ENCODE measurements at places on chromosomes 3 and 15.
A peak's percentile ranks its signal among the peaks of the same experiment; 100 is the strongest.

DNA sequence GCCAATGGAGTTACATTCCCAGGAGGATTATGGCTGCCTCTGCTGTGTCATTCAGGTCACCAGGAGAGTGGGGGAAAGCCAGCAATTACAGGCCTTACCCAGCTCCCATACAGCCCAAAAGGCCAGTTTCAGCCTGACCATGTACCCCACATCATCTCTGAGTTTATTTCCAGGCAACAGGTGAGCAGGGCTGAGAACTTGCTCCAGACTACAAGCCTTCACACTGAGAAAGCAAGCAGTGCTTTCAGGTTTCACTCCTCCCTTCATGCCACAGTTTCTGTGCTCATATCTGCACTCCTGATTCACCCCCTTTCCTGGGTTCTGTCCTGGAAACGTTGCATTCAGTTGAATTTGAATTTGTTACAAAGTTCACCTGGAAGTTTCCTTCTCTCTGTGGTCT is 68.1 kb upstream of the ABI3BP start:
- no peak for DNase-seq

GRCh38 chr3:38805004-38805403 is 11.0 kb downstream of the SCN10A start:
- DNase-seq: no peak

DNA sequence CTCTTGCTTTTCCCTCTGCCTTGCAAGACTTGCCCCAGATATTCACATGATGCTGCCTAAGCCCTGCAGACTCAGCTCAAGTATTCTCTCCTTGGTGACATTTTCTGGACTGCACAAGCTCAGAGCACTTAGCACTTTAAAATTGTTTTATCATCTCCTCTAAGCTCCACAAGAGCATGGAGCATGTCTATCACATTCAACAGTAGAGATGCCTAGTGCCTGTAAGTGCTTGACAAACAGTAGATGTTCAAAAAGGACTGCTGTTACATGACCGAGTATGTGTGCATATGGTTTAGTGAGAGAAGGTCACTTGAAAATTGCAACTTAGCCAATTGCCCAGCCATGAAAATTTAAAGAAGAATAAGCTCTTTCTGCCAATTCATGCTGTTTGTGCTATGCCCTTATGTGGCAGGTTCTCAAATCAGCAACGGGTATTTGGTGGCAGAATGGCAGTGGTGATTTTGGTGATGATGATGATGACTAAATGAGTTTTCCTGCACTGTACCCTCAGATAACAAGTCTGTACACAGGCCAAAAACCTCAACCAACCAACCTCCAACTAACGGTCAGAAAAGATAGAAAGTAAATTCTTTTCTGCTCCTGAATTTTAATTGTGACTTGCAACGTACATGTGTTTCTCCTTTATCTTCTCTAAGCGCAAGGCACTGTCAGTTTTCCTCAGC is 647.2 kb upstream of the UBE2E2 start:
- no peak for DNase-seq

DNA sequence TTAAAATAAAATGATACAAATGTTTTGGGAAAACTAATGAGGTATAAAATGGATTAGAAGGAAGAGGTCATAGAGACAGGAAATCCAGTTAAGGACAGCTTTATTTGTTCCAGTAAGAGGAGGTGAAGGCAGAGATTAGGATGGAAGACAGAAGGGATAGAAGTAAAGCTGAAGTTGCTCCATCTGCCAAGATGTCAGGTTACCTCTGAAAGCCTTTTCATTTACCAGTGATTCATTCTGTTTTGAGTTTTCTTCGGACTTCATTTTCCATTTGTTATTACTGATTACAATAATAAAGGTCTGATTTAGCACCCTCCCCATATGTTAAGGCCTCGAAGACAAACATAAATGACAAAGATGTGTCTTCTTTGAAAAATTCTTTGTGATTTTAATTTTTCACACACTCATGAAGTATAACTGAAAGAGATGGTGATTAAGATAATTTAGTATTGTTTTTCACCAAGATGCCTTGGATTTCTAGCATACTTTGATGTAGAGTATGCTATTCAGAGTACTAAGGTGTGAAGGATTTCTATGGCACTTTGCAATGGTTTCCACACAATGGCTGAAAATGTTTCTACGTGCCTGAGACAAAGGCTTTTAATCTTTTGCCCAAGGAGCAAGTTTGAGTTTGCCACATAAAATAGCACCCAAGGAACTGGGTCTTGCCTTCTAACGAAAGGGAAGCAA is 75.4 kb upstream of the PLAAT1 start:
- DNase-seq: no peak

DNA sequence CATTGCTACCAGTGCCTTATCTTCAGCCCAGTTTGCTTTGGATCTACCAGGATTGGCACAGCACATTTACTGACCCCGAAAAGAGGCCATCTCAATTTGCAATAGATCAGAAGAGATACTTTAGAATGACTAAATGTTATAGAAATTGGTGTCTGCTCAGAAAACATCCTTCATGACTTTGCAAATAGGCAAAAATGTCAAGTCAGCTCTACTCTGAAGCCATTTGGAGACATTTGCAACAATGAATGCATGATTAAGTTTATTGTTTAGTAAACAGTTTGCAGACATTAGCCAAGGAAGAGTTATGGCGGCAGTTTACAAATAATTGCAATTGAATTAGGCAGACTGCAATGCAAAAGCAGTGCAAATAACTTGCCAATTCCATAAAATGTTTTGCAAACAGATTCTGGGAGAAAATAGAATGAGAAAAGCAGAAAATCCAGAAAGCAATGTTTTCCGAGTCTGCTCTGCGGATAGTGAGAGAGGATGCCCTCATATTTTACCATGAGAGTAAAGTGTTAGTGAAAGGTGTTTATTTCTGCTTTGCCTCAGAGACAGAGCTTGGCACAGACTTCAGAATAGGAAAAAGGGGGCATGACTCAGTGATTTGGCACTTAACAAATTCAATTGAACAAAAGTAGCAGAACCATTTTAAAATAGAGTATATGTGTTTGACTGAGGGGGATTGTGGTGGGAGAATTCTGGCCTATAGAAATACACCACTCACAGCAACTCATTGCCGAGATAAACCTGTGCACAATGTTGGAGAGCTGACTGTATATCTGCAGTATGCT is 334.9 kb upstream of the NR2F2 start:
- DNase-seq: no peak

- no peak for DNase-seq
These were observed 109.2 kb downstream of the EPHB1 start for GRCh38 chr3:134904241-134904771.

- DNase-seq: no peak
These were observed 522 bp downstream of the PDZRN3 start for GRCh38 chr3:73624017-73624820.

GRCh38 chr15:74405823-74406222 is 27.9 kb downstream of the SEMA7A start:
- no peak for DNase-seq

- DNase-seq: no peak
These were observed 49.8 kb downstream of the BDH1 start for GRCh38 chr3:197505796-197506548.

- no peak for DNase-seq
These were observed 24.9 kb downstream of the ERC2 start for GRCh38 chr3:56443372-56443771.

- no peak for DNase-seq
These were observed 177.9 kb upstream of the C2CD4B start for GRCh38 chr15:62342959-62343358.

GRCh38 chr15:79644091-79644490 is 212.0 kb downstream of the MINAR1 start:
- DNase-seq: no peak

GRCh38 chr15:85766001-85766831 is 28.5 kb downstream of the KLHL25 start:
- no peak for DNase-seq

- DNase-seq: no peak
These were observed 518.2 kb downstream of the CADM2 start for GRCh38 chr3:85476891-85477495.

GRCh38 chr15:47484059-47484458 is 233.2 kb upstream of the SEMA6D start:
- no peak for DNase-seq

DNA sequence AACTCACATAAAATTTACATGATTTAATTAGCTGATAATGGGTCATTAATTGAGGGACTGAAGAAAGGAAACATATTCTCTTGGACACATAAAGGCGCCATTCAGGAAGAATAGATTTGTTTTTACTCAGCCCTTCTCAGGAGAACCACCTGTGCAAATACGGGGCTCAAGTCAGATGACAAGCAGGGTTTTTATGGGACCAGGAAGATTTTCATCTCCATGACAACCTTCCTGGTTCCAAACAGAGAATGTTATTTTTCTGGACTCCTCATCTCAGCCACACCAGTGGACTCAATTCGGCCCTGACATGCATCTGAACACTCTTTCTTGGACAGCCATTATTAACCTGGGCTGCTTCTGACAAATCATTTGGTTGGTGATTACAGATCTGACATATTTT is 120.5 kb downstream of the PDZRN3 start:
- no peak for DNase-seq

- DNase-seq: no peak
These were observed 478.0 kb upstream of the ARRDC4 start for GRCh38 chr15:97482521-97482920.

GRCh38 chr3:10518506-10519150 is 13.2 kb upstream of the ATP2B2 start:
- no peak for DNase-seq

DNA sequence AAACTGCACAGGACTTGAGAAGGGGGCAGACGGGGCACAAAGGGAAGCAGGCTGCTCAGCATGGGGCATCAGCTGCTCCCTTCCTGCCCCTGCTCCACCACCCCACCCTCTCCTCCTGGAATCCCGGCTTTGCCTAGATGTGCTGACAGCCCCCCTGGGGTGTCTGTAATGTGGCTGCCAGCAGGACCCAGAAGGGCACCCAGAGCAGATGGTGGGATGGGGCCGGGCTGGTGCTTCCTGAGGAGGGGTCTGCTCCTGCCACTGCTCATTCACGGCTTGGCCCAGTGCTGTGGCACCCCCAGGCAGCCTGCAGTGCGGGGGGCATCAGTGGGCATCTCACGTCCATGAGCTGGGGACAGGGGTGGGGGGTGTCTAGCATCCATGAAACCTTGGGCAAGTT is 10.2 kb downstream of the H1-8 start:
- no peak for DNase-seq

GRCh38 chr15:64685230-64685888 is 90.0 kb downstream of the RBPMS2 start:
- DNase-seq: no peak

DNA sequence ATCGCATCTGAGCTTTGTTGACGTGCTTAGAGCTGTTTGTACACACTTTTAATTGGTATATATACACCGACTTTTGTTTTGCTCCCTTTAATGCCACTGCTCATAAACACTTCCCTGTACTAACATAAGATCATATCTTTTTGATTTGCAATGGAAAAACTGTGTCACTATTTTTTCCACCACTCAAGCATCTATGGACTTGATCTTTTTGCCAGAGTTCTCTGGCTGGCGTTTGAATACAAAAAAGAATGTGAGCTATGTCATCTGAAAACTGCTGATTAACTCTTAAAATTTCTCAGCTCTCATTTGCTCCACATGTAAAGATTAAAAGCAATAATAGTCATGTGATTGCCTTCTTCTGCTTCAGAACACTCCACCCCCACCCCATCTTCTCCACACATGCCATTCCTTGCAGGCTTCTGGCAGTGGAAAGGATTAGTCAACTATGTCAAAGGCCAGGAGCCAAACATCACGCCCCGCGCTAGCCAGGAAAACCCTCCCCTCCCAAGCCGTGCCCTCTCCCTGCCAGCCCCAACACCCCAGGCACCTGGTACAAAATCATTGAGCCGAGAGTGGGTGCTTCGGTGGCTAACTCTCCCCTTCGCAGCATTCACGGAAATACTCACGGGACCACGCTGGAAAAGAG is 123.4 kb upstream of the MEF2A start:
- no peak for DNase-seq

GRCh38 chr3:39408493-39409372 is 2.2 kb downstream of the RPSA start:
- peak; percentile 37 for DNase-seq

GRCh38 chr3:46566040-46566641 is at the start of gene LRRC2:
Gene LRRC2 (minus strand): TSS chr3:46566302. CDS start chr3:46551591, 14,711 bp downstream.
- no peak for DNase-seq

DNA sequence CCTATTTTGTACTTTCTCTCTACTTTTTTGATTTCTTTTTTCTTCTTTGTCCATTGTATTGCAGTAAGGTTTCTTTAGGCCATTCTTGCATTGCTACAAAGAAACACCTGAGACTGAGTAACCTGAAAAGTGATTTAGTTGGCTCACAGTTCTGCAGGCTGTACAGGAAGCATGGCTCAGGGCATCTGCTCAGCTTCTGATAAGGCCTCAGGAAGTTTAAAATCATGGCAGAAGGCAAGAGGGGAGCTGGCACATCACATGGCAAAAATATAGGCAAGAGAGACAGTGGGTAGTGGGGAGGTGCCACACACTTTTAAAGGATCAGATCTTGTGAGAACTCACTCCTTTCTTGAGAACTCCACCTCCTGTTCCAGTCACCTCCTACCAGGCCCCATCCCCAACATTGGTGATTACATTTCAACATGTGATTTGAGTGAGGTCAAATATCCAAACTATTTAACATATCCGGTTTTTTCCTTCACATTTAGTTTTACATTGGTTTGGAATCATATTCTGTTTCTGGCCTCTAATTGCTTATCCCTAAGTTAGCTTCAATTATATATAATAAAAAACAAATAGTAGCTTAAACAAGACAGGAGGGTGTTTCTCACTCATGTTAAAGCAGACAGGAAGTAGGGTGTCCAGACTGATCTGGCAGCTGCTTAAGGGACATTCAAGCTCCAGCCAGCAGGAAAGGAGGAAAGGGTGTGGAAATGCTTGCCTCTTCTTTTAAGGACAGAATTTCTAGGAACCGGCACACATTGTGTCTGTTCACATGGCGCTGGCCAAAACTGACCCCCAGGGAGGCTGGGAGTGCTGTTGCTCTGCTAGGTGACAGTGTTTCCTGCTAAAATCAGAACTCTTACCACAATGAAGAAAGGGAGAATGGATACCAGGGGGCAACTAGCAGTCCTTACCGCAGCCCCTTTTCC is 28.8 kb upstream of the SKOR1 start:
- DNase-seq: no peak

- no peak for DNase-seq
These were observed 224.0 kb upstream of the ARHGEF26 start for GRCh38 chr3:153897025-153897723.

GRCh38 chr15:63514531-63514943 is 10.1 kb downstream of the USP3 start:
- no peak for DNase-seq

- no peak for DNase-seq
These were observed 225.5 kb upstream of the IL12A start for GRCh38 chr3:159763011-159763601.

GRCh38 chr3:11539677-11540076 is 104.0 kb downstream of the VGLL4 start:
- DNase-seq: no peak
